ENCODE measurements at places on chromosomes 2 and 18.

DNA sequence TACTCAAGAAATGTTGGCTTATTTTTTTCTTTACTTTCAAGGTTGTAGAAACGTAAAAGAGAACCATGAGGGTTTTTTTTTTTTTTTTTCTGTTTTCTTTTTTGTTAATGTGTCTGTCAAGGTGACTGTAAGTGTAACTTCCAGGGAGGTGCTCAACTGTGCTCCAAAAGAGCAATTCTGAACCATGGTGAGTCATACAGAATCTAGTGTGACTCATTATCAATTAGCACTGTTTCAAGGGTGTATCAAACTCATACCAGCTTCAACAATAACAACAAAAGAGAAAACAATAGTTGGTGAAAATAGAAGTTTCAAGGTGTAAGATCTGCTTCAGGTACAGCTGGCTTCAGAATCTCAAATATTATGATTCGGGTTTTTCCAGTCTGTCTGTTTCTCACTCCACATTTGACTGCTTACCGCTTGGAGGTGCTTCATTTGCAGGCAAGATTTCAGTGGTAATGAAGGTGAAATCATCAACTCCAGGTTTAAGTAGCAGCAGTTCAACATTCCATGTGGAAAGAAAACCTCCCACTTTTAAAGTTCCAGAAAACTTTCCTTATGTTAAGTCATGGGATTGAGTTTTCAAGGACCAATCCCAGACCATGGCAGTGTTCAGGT, 850.6 kb downstream of the CNTNAP5 start:
- no peak for DNase-seq

GRCh38 chr2:53987336-53987921, 16.6 kb upstream of the PSME4 start:
- no peak for DNase-seq

- DNase-seq: no peak
Observed at GRCh38 chr2:1600191-1601066, 143.9 kb downstream of the PXDN start.

- DNase-seq: no peak
Observed at GRCh38 chr2:25257032-25257552, 84.6 kb downstream of the DNMT3A start.

DNA sequence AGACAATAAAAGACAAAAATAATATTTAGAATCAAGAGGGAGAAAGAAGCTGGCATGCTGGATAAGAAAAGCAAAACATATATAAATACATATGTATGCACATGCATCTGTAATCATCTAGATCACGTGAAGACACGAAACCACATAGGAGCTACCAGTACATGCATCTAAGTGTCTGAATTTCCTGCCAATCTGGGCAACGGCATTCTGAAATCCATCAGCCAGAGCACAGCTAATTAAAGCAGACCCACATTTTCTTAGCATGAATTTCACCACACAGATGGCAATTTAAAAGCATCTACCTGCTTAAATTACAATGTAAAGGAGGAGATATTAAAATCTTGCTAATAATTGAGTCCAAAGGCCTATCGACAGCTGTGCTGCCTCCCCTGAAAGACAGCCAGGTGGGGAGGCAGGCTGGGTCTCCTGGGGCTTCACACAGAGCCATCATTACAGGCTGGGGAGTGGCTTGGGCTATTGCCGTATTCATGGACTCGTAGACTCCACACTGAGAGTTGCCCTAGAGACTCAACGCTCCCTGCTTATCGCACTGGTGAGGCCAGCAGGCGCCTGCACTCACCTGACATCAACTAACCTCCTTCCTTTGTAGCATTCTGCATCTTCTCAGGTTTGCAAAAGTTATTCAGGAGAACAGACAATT, 272.5 kb upstream of the PXDN start:
- DNase-seq: no peak

Data from activated CD8-positive, alpha-beta memory T cell treated with anti-CD3 and anti-CD28 coated beads for 48 hours (primary cell).